ENCODE measurements at places on chromosomes 12 and 14.

DNA sequence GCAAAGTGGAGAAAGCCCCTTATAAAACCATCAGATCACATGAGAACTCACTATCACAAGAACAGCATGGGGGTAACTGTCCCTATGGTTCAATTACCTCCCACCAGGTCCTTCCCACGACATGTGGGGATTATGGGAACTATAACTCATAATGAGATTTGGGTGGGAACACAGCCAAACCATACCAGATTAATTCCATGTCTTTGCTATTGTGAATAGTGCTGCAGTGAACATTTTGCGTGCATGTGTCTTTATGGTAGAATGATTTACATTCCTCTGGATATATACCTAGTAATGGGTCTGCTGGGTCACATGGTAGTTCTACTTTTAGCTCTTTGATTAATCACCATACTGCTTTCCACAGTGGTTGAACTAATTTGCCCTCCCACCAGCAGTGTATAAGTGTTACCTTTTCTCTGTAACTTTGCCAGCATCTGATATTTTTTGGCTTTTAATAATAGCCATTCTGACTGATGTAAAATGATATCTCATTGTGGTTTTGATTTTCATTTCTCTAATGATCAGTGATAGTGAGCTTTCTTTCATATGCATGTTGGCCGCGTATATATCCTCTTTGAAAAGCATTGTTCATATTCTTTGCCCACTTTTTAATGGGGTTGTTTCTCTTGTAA lies 29.7 kb upstream of the SAV1 start:
- DNase-seq, result no peak

GRCh38 chr12:72234886-72235285 lies 37.3 kb upstream of the TRHDE start:
- DNase-seq, result no peak

- DNase-seq, result no peak
These were observed 55.0 kb downstream of the MOK start for GRCh38 chr14:102249981-102250380.

DNA sequence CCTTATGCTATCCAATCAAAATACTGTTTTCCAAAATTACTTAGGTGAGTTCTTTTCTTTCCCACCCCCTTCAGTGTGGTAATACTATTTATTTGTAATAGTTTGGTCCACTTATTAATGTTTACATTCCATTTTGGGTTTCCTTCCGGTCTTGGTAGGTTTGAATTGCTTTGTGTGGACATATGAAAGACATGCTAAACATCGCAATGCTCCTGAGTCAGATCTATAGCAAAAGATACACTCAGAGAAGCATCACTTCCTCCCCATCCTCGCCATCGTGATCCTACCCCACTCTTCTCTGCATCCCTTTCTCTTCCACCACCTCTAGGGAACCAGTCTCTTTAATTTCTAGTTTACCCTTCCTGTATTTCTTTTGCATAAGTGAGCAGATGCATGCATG lies 30.0 kb downstream of the TUNAR start:
- DNase-seq, result no peak
